ENCODE measurements at places on chromosomes 12 and 14. TPM values are rescaled to one million over a fixed set of nuclear protein-coding genes. Genes with fewer than 3 reads are reported as not detected.
A peak's percentile ranks its signal among the peaks of the same experiment; 100 is the strongest.

DNA sequence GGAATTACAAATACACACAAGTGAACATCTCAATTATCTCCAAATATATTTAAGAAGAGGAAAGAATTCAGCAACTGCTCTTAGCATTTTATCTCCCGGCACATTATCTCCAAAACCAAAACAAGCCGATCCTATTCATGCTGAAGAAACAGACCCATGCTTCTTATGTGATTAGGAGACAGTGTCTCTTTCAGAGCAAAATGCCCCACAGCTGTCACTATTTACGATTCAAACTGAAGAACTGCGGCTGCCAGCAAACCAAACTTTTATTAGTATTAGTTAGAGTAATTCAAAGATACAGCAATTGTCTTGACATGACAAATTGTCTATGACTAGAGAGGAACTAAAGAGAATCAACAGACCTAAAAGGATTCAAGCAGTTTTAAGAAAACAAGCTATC is 79.4 kb downstream of the SETD3 start:
- DNase-seq, result no peak

GRCh38 chr12:77745624-77746023 is 85.1 kb upstream of the NAV3 start:
- DNase-seq, result no peak

- peak; percentile 75 for DNase-seq
Measured at GRCh38 chr12:53561590-53561953, 54.3 kb upstream of the NPFF start.

DNA sequence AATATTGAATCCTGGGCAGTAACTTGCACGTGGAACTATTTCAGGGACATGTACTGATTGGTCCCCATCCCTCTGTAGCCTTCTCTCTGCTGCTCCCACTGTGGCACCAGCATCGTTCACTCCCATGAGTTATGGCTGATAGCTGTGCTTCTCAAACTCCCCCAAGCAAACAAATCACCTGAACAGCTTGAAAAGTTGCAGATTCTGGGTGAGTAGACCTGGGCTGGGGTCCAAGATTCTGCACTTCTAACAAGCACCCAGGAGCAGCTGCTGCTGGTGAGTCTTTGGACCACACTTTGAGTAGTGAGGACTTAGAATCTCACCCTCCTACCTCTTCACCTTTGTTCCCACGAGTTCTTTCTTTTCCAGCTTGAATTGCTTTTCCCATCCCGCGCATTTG is 49.4 kb upstream of the ZFP36L1 start:
- no peak for DNase-seq

DNA sequence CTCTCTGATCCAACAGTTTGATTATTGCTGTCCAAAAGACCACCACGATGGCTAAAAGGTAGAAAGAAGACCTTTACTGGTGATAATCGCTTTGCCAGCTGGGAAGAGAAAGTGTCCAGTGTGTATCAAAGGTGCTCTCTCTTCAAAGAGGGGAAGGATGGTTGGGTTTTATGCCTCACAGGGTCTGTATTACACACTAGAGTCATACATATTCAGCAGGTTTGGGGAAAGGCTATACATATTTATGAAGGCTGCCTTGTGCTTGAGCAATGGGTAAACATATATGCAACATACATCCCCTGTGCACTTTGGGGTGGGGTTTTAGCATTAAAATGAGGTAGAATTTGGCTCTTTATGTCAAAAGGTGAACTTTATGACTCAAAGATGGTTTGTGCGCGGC is 18.2 kb downstream of the GPRC5D start:
- no peak for DNase-seq

DNA sequence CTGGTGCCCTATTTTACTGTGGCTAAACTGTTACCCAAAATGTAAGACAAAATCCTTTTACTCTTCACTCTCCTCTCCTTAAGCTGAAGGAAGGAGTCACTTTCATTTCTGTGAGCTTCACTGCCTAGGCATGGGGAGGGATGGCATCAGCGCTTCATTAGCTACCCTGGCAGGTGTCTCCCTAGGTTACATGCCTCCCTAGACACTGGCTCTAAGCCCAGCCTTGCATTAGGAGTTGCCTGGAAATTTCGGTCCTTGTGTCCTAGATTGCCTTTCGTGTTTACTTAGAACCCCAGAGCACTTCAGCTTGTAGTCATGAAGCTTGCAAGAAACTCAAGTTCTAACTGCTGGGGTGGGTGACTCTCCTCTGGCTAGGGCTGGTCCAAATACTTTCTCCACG is 520.5 kb upstream of the STXBP6 start:
- no peak for DNase-seq

- DNase-seq, result peak; percentile 11
Measured at GRCh38 chr12:58794859-58795258, 125.4 kb downstream of the LRIG3 start.

FGF6 gene
- not detected for polyA plus RNA-seq

DNAJC22 gene
- not detected for polyA plus RNA-seq

SERPINA9 gene
- not detected for polyA plus RNA-seq

DNA sequence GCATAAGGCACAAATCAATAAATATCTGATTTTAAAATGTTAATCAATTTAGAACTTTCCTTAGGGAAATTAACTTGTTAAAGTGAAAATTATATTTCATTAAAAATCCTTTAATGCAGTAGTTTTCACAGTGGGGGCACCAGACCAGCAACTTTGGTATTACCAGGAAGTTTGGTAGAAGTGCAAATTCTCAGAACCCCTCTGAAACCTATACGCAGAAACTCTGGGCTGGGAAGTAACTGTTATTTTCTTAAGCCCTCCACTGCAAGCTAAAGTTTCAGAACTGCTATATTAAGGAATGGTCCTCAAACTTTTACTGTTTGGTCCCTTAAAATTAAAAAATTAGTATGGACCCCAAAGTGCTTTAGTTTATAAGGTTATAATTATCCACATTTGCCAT is 35.7 kb downstream of the GNPTAB start:
- no peak for DNase-seq

- DNase-seq, result no peak
Measured at GRCh38 chr12:132941336-132941954, 14.7 kb downstream of the ZNF605 start.

PUS1 gene
- polyA plus RNA-seq, result 46.8 TPM

ALKBH2 gene
- polyA plus RNA-seq, result 40.1 TPM

- no peak for DNase-seq
Measured at GRCh38 chr12:128817111-128818015, 6.4 kb downstream of the SLC15A4 start.

GRCh38 chr14:72893636-72894322 is at the start of gene DPF3:
DPF3 (minus strand) TSS chr14:72894101; CDS start chr14:72894088, 13 bp downstream.
- DNase-seq, result peak; percentile 89

DNA sequence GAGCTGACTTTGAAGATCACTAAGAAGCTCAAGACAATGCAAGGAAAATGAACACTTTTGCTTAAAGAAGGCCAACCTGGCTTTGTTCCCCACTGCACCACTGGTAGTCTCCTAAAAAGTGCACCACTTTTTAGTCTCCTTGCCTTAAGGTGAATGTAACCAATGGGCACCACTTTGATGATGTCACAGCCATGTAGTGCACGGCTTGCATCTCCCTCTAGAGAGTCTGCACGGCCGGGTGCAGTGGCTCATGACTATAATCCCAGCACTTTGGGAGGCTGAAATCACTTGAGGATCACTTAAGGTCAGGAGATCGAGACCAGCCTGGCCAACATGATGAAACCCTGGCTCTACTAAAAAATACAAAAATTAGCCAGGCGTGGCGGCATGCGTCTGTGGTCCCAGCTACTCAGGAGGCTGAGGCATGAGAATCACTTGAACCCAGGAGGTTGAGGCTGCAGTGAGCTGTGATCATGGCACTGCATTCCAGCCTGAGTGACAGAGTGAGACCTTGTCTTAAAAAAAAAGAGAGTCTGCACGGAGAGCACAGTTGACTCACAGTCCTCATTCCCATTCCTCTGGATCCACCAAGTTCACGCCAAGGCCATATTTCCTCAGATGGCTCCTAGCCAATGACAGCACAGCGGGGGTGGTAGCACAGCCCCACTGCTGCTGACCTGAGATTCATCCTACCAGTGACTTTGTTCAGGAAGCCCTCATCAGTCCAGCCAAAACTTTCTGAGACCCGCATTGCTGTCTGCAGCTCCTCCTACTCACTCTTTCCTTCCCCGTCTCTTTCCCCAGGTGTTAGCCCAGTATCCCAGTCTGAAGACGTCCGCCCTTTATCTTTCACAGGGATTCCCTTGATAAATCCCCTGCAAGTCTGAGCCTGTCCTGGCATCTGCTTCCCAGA is 16.5 kb upstream of the IFT81 start:
- DNase-seq, result peak; percentile 53

GRCh38 chr12:58393152-58393551 is 451.8 kb downstream of the ATP23 start:
- DNase-seq, result peak; percentile 50

- no peak for DNase-seq
Measured at GRCh38 chr12:46832130-46832704, 6.4 kb upstream of the SLC38A4 start.

IL31 gene
- not detected for polyA plus RNA-seq

USP15 gene
- polyA plus RNA-seq, result 34.1 TPM

PIK3C2G gene
- 0.13 TPM for polyA plus RNA-seq

DNA sequence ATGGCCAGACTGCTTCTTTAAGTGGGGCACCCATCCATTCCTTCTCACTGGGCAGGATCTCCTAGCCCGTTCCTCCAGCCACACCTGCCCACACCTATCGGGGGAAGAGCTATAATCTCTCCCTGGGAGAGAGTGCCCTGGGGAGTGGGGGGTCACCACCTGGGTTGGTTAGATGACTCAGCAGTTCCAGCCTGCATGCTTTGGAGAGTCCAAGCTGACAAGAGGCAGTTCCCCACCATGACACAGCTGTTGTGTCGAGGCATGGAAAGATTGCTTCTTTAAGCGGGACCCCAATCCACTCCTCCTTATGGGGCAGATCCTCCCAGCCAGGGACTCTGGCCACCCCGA is 52.6 kb upstream of the PPFIA2 start:
- no peak for DNase-seq

PSMC6 gene
- 78.5 TPM for polyA plus RNA-seq

GLIPR1L2 gene
- 0.20 TPM for polyA plus RNA-seq

GRCh38 chr12:49298160-49298559 is 3.2 kb downstream of the PRPH start:
- DNase-seq, result no peak

GRCh38 chr12:77401770-77402081 is 336.4 kb upstream of the E2F7 start:
- no peak for DNase-seq

KRT83 gene
- polyA plus RNA-seq, result not detected

TAS2R7 gene
- polyA plus RNA-seq, result not detected

DNA sequence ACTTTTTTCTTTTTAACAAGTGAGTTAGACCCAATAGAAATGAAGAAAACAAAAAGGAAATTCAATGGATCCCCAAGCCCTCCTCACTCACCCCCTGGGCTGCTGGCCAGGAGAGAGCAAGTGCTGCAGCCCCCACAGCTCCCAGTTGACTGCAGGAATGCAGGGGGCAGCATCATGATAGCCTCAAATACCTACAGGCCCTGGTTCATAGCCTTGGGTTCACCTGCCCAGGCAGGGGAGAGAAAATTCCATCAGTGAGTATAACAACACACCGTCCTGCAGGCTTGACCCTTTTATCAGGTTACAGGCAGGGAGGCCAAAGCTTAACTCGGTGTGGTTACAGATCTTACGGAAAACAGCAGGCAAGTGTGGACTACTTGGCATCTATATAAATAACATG is 76.3 kb downstream of the PHLDA1 start:
- DNase-seq, result no peak

GRCh38 chr12:51415931-51416330 is 8.7 kb upstream of the SLC4A8 start:
- no peak for DNase-seq

- DNase-seq, result no peak
Measured at GRCh38 chr12:26058308-26058707, 66.5 kb downstream of the BHLHE41 start.

DNA sequence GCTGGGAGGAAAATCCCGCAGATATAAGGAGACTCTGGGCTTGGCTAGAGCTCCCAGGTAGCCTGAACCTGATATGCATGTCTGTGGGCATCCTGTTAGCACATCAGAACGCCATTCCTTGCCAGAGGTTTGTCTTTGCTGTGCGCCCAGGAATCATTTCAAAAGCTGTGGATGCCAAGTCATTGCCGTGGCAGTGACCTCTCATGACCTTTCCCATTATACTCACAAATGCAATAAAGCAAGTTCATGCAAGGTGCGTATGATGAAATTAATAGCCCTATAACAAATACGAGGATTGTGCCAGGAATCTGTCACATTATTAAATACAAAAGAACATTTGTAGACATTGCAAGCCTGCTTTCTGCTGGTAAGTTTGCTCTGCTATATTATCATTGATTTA is 229.1 kb upstream of the PELI2 start:
- peak; percentile 70 for DNase-seq

- peak; percentile 25 for DNase-seq
Measured at GRCh38 chr12:26152507-26153102, 27.8 kb upstream of the BHLHE41 start.

GRCh38 chr14:74940956-74941565 is 14.3 kb downstream of the PGF start:
- no peak for DNase-seq

LMNTD1 gene
- polyA plus RNA-seq, result not detected

DNA sequence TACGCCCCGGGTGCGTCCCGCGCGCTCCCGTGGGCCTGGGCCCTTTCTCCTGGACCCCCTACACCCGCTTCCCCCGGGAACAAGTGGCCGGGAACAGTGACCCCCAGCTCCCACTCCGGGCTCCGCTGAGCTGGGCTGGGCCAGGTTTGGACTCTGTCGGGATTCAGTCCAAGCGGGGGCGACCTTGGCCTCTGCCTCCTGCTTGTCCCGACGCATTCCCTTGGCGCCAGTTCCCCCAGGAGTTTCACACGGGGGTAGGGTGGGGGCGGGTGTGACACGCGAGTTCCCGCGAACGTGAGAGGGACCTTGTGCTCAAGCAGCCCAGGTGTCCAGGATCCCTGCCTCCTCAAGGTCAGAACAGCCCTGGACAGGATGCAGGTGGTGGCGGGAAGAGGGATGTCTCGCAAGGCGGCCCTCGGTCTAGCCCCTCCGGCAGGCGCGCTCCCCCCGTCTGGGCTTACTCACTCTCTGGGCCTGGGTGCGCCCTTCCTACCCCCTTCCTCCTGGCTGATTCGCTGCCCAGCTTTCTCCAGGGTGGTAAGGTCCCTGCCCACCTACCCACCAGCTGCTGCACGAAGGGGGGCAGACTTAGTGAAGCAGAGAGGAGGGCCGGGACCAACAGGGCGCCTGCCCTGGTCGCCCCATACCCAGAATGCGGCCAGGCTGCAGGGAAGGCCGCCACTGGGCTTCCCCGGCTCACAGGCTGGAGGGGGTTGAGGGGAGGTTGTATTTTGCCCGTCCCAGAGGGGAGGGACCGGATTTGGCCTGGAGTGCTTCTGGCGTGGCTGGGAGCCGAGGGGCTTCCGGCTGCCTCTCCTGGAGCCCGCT is 862 bp downstream of the CRIP2 start:
- DNase-seq, result no peak

TAS2R42 gene
- polyA plus RNA-seq, result not detected

TBX5 gene
- not detected for polyA plus RNA-seq

MSI1 gene
- not detected for polyA plus RNA-seq

- no peak for DNase-seq
Measured at GRCh38 chr14:76181546-76181945, 29.8 kb downstream of the GPATCH2L start.

GRCh38 chr14:47921133-47921532 is 245.7 kb upstream of the MDGA2 start:
- no peak for DNase-seq

GRCh38 chr12:116247377-116247776 is 30.1 kb downstream of the MED13L start:
- no peak for DNase-seq

PIWIL1 gene
- polyA plus RNA-seq, result 0.04 TPM

- peak; percentile 44 for DNase-seq
Measured at GRCh38 chr12:95151406-95151805, 65.9 kb downstream of the FGD6 start.

KRT74 gene
- 0.07 TPM for polyA plus RNA-seq

MFAP5 gene
- polyA plus RNA-seq, result 246 TPM

HOXC13 gene
- polyA plus RNA-seq, result 7.1 TPM

GRCh38 chr14:99605299-99605961 is 1.4 kb upstream of the CCDC85C start:
- peak; percentile 56 for DNase-seq
